ENCODE measurements at places on chromosomes 4 and X. TPM values are rescaled to one million over a fixed set of nuclear protein-coding genes. Genes with fewer than 3 reads are reported as not detected.

GRCh38 chr4:5854929-5855328 is 38.0 kb downstream of the CRMP1 start:
- DNase-seq, result no peak

DNA sequence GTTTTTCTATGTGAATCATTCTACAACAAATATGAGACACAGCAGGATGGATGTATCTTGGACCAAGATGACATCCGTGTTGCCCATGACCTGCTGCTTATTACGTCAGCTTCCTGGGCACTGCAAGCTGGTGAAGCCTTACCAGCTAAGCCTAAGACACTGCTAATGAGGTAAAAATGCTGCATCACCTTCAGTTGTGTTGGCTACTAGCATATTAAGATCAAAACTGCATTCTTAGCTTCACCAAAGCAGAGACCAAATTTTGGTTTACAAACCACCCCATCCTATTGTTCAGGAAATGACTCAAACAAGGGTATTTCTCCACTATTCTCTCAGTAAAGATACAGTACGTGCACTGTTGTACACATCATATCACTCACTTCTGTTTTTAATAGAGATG is 50.3 kb downstream of the MAML3 start:
- peak; percentile 73 for DNase-seq

- no peak for DNase-seq
These were observed 460.2 kb upstream of the FAT1 start for GRCh38 chr4:187183826-187184225.

DNA sequence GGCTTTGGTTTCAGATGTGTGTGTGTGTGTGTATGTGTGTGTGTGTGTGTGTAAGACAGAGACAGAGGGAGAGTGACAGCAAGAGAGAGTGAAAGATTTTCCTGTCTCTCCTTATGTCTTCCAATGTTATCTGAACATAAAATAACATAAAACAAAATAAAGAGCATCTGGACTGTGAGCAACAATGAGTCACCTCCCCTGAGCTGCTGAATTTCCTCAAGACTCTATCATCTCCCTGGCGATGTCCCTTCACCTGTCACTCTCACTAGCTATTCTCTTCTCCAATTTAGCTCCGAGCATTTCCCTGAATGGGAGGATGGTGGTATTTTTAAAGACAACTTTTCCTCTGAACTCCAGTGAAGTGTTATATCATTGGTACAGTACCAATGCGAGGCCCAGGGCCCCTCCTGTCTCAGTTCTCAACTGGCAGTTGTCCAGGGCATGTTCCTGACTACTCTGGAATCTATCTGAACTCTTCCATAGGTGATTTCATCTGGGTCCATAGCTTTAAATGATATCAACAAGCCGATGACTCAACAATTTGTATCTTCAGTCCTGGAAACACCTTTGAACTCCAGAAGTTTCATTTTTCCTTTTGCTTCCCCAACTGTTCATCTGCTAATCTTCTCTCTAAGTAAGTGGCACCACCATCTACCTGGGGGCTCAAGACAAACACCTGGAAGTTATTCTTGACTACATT is 195.0 kb upstream of the CLNK start:
- no peak for DNase-seq

MGARP gene
- total RNA-seq, result 0.26 TPM

L1CAM gene
- total RNA-seq, result 7.5 TPM
